ENCODE measurements at places on chromosomes 5 and 9.

GRCh38 chr5:34721327-34721726 is 65.2 kb downstream of the RAI14 start:
- DNase-seq = no peak

GRCh38 chr5:135263022-135263668 is 135.9 kb downstream of the MACROH2A1 start:
- DNase-seq = no peak

DNA sequence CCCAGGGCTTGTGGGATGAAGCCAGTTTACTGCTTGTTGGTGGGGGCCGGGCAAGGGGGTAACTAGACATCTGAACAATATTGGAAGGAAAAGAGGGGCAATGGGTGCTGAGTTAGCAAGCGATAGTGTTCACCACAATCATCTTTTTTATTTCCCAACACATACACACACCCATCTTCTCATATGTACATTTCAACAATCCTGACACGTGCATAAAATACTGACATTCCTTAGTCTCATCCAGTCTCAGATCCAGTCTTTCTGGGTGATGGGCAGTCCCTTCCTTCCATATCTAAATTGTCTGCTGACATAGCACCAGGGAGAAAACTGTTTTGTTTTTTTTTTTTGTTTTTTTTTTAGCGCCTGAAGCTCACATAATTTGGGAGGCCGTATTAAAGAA is 333.6 kb upstream of the TRPC7 start:
- no peak for DNase-seq

GRCh38 chr5:55982957-55983381 is 11.8 kb downstream of the IL6ST start:
- no peak for DNase-seq

GRCh38 chr9:128384801-128385495 is 13.8 kb downstream of the URM1 start:
- no peak for DNase-seq

GRCh38 chr5:74374656-74375055 is 265.9 kb downstream of the ENC1 start:
- no peak for DNase-seq

- no peak for DNase-seq
Measured at GRCh38 chr9:77798140-77798539, 150.0 kb upstream of the GNA14 start.

GRCh38 chr5:76691467-76692273 is 24.3 kb upstream of the F2R start:
- DNase-seq = no peak

DNA sequence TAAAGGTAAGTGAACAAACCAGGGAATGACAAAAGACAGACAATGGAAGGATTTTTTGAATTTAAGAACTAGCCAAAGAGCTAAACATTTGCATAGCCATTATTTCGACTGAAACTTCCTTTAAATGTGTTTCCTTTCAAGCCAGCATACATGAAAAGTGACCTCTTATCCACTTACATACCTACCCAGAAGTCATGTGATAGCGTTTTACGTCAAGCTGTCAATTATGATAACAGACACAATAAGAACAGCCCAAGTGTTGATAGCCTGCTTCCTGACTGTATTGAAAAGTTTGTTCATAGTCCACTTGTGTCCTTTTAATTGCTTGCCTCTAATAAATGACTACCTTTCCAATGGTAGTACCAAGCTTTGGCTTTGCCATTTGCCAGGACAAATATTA is 206.0 kb downstream of the NFIB start:
- DNase-seq = no peak

DNA sequence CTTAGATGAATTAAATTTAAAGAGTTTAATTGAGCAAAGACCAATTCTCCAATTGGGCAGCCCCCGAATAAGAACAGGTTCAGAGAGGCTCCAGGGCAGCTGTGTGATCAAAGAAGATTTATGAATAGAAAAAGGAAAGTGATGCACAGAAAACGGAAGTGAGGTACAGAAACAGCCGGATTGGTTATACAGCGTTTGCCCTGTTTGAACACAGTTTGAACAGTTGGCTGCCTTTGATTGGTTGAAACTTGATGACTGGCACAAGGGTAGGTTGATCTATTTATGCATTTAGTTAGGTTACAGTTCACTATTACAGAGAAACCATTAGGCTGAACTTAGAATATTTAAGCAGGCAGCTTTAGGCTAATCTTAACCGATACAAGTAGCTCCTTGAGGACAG is 29.5 kb downstream of the NIM1K start:
- no peak for DNase-seq

GRCh38 chr9:108654566-108654965 is 201.2 kb downstream of the ACTL7B start:
- no peak for DNase-seq

- DNase-seq = no peak
Measured at GRCh38 chr9:133778336-133779013, 40.3 kb upstream of the SARDH start.

DNA sequence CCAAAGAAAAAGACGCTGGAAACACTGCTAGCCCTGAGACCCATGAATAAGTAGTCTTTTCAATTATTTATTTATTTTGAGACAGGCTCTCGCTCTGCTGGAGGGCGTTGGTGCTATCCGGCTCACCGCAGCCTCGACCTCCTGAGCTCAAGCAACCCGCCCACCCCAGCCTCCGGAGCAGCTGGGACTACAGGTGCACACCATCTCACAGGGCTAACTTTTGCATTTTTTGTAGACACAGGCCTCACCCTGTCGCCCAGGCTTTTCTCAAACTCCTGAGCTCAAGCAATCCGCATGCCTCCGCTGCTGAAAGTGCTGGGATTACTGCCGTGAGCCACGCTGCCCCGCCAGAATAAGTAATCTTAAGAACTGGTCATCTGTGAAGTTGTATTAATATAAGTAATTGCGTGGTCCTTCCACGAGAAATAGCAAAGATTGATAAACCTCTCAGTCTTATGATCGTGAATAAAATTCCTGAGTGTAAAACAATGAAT is 1.6 kb downstream of the ANXA2R start:
- DNase-seq = no peak

DNA sequence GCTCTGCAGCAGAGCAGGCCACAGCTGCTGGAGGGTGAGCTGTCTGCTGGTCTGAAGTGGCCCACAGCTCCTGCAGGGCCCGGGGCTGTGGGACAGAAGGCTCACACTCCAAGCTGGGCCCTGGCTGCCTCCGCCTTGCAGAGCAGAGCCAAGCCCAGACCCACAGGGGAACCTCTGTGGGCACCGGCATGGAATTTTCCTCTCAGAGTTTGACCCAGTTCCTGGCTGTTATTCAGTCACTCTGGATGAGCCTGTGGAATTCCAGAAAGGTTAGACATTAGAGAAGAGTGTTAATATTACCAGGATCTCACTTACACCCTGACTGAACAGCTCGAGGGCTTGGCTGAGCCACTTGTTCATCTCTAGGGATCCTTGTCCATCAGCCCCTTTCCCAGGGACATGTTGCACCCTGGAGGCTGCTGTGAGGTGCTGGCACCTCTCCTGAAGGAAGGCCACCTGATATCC is 17.5 kb downstream of the IL9 start:
- DNase-seq = no peak

- DNase-seq = no peak
Measured at GRCh38 chr9:114369216-114370130, 18.3 kb downstream of the AKNA start.

GRCh38 chr5:169581580-169582227 is 1.9 kb upstream of the SPDL1 start:
- peak; percentile 25 for DNase-seq

GRCh38 chr9:122158202-122158601 is 1.4 kb downstream of the NDUFA8 start:
- no peak for DNase-seq

- DNase-seq = no peak
Measured at GRCh38 chr5:176870110-176870591, 29.0 kb downstream of the HK3 start.

- DNase-seq = no peak
Measured at GRCh38 chr9:11742471-11742870, 950.7 kb upstream of the TYRP1 start.

- no peak for DNase-seq
Measured at GRCh38 chr5:5209089-5209488, 69.0 kb downstream of the ADAMTS16 start.

- DNase-seq = no peak
Measured at GRCh38 chr9:86452201-86452828, 98.1 kb upstream of the TUT7 start.

DNA sequence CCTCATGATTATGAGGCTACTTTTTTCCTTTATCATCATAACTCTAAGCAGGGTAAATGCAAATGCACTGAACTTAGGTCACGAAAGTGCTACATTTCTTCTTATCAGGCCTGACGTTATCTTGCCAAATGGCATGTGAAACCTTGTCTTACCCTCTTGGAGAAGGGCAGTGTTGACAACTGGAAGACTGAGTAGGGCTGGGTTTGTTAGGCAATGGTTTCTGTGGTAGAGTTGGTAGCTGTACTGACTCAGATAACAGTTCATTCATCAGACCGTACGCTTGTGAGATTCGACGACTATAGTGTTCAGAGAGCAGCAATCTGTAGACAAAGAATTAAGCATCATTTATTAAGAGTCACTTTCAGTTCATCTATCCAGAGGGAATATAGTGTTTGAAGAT is 127.7 kb downstream of the CPLANE1 start:
- DNase-seq = no peak

- no peak for DNase-seq
Measured at GRCh38 chr9:15206903-15207696, 99.9 kb downstream of the TTC39B start.

DNA sequence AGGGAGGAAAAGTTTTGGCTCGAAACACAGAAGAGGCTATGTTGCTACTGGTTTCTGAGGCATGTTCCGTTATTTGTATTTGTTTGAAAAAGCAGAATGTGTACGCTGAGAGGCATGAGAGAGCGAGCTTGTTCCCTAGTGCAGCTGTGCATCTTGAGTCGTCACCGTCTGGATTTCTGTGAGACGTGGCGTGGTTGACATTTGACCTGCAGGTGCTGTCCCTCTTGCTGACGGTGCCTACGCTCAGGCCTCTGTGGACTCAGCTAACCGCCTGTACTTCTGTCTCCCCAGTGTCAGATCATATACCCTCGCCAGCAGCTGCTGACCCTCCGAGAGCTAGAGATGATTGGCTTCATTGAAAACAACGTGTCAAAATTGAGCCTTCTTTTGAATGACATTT is 21.5 kb downstream of the TRIP13 start:
- DNase-seq = no peak

DNA sequence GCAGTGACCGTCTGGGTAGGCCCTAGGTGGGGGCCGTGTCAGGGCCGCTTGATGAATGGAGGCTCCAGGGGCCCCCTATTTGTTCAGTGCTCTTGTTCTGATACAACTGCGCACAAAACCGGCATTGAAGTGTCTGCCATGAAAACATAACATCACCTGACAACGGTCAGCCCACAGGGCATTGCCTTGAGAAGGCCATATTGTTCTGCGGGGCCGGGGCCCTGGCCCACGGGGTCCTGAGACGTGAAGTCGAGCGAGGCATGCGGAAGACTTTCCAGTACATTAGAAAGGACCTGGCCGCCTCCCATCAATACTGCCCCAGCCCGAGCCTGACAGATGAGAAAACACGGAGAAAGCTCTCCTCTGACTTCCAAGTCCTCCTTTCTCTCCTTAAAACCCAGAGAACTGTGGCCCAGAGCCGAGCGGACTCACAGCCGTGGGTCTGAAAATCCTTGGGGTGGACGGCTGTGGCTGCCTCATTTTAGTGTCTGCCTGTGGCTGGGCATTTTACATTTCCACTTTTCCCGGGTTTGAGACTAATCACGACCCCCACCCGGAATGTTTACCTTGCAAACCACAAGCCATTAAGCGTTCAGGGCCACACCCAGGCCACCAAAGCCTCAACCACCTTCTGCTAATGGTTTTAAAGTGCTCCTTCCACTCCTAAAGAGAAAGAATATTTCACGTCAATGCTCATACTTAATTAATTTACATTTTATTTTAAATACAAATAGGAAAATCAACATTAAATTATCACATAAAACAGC is 391.0 kb upstream of the IRX2 start:
- no peak for DNase-seq

GRCh38 chr5:111075520-111075919 is 4.0 kb downstream of the TSLP start:
- DNase-seq = no peak

- DNase-seq = no peak
Measured at GRCh38 chr5:140336388-140336787, 10.0 kb downstream of the HBEGF start.

GRCh38 chr9:137688725-137689124 is 69.9 kb downstream of the EHMT1 start:
- DNase-seq = no peak

GRCh38 chr5:179375236-179375685 is 30.0 kb upstream of the ADAMTS2 start:
- no peak for DNase-seq

DNA sequence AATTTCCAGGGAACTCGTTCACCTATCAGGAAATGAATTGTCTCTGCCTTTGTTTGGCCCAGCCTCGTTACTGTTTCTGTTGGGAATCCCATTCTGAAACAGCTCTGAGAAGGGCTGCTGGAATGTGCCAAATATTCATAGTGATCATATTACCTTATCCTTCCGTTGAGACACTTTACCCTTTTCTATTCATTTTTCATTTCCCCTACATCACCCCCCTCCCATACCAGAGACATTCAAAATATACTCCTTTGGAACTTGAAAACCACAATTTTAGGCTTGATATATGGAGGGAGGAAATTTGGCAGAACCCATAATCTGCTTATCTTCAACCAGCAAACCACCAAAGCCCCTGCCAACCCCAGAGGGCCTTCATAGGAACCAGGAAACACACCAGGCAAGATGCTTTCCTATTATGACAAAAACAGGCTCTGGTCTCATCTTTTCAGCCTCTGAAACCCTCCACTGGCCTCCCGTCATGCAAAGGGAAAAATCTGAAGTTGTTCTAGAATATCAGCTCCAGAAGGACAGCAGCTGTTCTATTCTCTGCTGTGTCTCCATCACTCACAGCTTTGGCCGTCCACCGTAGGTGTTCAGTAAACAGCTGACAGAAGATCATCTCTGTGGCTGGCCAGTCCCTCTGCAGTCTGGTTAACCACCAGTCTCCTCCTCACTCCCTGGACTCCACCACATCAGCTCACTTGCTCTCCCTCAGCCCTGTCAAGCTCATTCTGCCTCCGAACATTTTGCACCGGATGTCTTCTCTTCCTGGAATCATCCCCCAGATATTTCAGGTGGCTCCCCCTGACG is 217.2 kb upstream of the WWC1 start:
- no peak for DNase-seq
